ENCODE measurements at places on chromosomes 2 and 18.

- peak; percentile 0 for DNase-seq
These were observed 25.7 kb upstream of the PLA2R1 start for GRCh38 chr2:160087854-160088745.

DNA sequence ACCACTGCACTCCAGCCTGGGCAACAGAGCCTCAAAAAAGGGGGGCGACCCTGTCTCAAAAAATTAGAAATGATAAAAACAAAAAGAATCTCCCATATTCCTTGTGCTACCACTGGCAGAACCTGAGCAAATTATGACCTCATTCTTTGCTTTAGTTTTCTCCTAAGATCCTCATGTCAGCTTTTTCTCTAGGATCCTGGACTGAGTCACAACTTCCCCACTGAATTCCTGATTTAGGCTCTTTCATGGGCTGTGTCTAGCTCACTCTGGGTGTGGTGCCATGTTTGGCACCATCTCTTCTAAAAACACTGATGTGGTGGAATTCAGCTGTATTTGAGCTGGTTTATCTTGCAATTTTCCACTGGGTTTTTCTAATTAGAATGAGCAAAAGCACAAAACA is 37.1 kb downstream of the EXOC6B start:
- DNase-seq: no peak

- no peak for DNase-seq
These were observed 4.0 kb upstream of the INHBB start for GRCh38 chr2:120341977-120342376.

GRCh38 chr18:74334242-74334893 is 18.7 kb downstream of the C18orf63 start:
- no peak for DNase-seq

DNA sequence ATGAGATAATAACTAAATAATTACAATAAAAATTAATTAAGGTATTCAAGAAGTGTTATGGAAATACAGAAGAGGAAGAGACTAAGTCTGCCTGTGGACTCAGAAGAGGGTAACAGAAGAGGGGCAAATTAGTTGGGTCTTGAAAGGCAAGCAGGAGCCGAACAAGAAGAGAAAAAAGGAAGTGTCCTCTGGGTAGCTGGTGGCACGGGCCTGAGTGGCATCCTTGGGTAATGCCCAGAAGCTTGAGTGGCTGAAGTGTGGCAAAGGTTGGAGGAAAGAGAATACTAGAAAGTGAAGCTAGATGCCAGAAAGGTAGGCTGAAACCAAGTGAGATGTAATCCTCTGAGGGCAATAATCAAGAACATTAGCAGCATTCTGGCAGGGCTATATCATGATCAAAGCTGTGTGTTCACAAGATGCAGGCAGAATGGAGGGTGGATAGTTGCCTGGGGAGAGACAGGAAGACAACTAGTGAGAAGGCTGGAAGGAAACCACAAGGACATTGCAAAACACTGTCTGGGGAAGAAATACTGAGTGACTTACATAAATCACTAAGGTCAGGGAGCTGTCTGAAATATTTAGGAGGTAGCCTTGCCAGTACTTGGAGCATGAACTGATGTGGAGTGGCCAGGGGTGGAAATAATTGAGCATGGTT is 16.2 kb downstream of the DOCK10 start:
- DNase-seq: no peak

- DNase-seq: peak; percentile 39
These were observed 50.7 kb downstream of the RNF152 start for GRCh38 chr18:61842146-61842545.

DNA sequence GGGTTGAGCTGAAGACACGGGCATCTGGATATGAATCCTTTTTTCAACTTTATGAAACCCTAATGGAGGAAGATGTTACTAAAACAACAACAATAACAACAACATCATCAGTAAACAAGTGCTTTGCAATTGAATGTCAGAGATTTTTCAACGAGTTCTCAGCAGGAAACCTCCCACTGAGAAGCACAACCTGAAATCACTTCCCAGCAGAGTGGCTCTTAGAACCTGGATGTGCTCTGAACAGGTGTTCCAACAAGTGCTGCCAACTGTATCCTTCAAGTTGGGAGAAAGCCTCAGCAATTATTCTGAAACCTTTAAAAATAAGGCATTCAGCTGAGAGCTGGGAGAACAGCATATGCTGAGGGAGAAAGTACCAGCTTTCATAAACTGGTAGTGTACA is 1622.7 kb upstream of the CELF4 start:
- peak; percentile 72 for DNase-seq

DNA sequence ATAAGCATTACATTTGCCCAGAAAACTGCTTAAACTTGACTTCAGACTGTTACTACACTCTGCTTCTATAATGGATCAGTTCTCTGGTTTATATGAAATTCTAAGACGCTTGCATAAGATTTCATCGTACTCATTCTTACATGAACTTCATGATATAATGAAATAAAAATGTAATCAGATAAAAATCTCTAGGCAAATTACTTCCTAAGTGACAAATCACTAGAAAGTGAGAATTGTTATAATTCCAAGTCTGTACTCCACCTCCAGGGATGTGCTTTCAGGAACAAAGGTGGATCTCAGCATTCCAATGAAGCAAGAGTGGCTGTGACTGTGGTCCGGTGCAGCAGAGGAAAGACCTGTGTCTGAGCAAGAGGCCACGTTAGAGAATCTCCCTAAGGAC is 226.2 kb downstream of the PIEZO2 start:
- no peak for DNase-seq

- no peak for DNase-seq
These were observed 18.9 kb upstream of the ACAA2 start for GRCh38 chr18:49832221-49832647.

GRCh38 chr2:176096986-176097819 is 2.4 kb upstream of the HOXD12 start:
- DNase-seq: peak; percentile 88

DNA sequence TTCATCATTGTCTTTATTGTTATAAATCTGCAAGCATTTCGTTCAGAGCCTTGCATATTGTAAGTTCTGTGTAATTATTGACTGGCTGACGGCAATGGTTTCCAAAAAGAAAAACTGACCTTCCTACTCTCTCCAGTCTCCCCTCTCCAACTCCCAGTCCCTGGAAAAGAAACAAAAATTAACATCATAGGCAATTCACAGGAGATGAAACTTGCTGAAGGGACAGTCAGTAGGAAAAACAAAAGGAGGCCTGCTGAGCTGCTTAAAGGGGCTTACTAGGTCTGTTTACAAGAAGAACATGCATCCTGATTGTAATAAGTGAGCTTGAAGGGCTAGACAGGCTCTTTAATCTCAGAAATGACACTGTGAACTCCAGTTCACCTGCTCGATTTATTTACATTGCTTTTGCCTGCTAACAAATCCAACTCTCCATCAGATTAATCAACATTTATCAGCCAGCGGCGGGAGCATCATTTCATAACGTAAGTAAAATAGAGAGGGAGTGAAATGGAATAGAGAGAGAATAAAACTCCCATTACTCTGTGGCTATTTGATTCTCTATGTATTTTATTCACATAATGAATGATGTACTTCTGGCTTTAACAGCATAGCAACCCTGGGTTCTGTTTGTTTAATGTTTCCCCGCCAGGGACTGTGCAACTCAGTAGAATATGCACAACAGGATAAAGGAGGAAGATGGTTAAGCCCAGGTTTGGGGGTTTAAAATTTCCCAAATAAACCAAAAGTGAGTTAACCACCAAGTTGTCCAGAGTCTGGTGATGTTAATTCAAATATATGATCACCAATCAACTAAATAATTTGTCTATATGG is 256.7 kb upstream of the SETBP1 start:
- DNase-seq: peak; percentile 25

GRCh38 chr18:3380384-3380961 is 69.5 kb upstream of the TGIF1 start:
- DNase-seq: no peak

DNA sequence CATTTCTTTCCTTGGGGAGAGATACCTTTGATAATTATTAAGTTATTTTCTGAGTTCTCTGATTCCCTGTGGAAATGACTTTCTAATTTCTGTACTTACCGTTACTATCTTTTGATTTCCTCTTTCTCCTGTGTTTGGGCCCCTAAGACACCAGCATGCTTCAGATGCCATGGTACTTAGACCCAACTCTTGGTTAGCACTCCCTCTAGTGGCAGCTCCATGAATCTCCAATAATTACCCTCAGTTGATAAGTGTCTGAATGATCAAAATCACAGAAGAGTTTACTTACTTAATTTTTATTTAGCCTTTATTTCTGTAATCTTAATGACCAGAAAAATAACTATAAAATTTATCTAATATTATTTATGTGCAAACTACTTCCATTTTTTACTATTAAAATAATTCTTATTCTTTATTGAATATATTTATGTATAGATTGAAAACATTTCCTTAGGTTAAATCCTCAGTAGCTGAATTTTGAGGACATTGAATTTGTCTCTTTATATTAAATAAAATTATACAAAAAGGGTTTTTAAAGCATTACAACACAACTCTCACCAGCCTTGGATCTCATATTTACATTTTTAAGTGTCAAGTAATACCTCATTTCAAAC is 300.4 kb downstream of the KCNS3 start:
- DNase-seq: peak; percentile 75

DNA sequence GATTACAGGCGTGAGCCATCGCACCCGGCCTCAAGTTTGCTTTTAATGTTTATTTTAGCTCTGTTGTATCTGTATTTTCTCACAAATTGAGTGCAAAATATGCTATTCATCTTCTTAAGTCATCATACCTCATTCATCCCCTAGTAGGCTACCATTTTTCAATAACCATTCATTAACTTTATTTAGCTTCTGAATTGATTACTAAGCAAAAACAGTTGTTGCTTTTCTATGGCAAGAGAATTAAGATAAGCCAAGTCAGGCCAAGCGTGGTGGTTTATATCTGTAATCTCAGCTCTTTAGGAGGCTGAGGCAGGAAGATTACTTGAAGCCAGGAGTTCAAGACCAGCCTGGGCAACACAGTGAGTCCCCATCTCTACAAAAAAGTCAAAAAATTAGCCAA is 63.3 kb upstream of the CERS6 start:
- no peak for DNase-seq

GRCh38 chr2:146952696-146953095 is 892.1 kb upstream of the ACVR2A start:
- DNase-seq: no peak

- peak; percentile 62 for DNase-seq
These were observed 818.8 kb upstream of the GYPC start for GRCh38 chr2:125837128-125837527.

GRCh38 chr2:64114912-64115277 is 29.3 kb downstream of the PELI1 start:
- DNase-seq: no peak

DNA sequence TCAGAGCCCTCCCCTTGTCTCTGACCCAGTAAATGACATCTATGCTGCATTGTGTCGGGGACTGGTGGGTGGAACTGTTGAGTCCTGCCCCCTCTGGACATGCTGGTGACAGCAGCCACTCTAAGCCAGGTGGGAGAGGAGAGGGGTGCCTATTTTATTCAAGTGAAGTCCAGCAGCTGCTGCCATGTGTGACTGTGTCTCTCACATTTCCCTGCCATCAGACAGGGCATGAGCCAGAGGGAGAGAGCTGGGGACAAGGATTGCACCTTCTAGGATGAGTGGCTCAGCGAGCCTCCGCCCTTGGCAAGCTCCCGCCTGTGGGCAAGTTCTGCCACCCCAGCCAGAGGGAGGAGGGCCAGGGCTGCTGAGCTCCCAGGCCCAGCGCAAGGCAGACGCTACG is 13.7 kb downstream of the NGEF start:
- DNase-seq: no peak

DNA sequence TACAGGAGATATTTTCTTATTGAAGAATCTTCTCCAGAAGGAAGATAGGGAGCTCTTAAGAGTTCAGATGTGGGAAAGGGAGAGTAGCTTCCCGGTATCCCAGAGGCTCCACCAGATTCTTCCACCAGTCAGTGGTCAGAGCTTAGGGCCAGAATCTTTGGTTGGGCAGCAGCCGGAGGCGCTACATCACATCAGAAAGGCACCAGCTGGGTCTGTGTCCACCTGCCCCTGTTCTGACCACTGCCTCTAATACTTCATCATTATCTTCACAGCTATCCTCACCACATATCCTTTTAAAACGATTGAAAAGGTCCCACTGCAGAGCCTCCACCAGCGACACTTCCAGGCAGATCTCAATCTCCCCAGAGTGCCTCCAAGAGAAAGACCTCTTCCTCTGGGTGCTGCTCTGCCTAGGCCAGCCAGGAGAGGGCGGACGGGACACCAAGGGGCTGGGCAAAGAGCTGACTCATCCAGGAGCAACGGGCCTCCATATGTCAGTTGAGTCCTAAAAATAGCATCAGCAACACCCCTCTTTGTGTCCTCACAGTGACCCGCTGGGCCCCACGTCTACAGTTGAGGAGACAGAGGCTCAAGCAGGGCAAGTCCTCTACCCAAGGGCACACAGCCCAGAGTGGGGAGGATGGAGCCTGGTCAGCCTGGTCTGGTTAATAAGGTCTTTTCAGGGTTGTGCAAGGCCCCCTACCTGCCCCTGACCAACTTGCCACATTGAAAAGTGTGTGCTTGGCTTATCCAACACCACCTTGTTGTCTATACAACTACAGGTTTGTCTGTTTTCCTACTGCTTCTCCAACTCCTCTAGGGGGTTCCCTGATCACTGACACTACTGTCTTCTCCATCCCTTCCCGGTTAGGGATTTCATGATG is 81.2 kb downstream of the ADD2 start:
- no peak for DNase-seq

DNA sequence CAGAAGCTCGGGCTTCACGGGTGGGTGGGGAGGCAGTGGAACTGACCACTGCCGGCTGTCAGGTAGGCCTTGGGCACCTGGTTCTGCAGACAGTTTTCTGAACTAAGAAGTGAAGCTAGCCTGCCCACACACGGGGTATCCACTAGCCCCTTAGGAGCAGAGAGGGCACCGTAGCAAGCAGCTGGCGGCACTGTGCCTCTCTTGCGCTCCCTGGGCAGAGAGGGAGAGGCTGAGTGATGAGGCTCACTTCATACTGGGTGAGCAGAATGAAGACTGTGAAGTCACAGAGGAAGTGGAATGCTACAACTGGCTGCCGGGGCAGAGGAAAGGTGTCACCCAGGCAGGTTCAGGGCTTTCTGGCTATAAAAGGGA is 753 bp downstream of the ITPRIPL1 start:
- no peak for DNase-seq

DNA sequence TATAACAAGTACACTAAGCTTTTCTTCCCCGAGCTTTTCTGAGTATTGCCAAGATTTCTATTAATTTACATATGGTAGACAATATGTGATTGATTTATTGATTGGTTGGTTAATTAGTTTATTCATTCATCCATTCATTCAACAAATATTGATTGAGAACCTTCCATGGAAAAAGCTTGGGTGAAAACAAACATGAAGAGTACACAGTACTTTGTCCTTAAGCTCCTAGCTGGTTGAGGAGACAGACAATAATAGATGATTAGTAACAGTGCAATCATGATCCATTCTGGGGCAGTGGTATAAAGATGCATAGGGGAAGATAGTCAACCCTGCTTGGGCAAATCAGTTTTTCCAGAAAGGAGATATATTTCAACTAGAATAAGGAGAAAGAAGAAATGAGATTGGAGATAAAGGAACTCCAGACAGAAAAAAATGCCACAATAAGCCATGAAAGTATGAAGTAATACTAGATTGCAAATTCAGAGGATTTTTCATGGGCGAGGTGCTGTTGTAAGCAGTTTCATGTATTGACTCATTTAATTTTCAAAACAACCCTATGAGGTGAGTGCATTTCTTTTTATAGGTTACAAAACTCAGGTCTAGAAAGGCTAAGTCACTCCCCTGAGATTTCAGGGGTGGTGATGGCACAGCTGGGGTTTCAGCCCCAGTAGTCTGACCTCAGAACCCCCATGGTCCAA is 129.5 kb downstream of the RND3 start:
- DNase-seq: no peak

- no peak for DNase-seq
These were observed 218.5 kb downstream of the TRIB2 start for GRCh38 chr2:12935222-12935621.

GRCh38 chr18:56775701-56776100 is 124.5 kb downstream of the WDR7 start:
- DNase-seq: peak; percentile 54
